ENCODE measurements at places on chromosomes 5 and 9. TPM values are rescaled to one million over a fixed set of nuclear protein-coding genes. Genes with fewer than 3 reads are reported as not detected.

Gene MZB1
- total RNA-seq: 0.20 TPM

Gene BSPRY
- 0.11 TPM for total RNA-seq

Gene RASGEF1C
- total RNA-seq: 0.23 TPM

Gene F12
- total RNA-seq: 21.1 TPM

Gene TNFSF15
- total RNA-seq: 0.07 TPM

Gene SPARC
- total RNA-seq: 15.7 TPM

Gene HAND1
- total RNA-seq: 0.34 TPM

Gene SNCAIP
- total RNA-seq: not detected

Gene SOHLH1
- total RNA-seq: not detected

Gene CCDC192
- not detected for total RNA-seq

Gene PDE6A
- total RNA-seq: 0.30 TPM

Gene HAVCR2
- total RNA-seq: 0.52 TPM

Gene OMD
- total RNA-seq: not detected

Gene FBLL1
- 0.07 TPM for total RNA-seq

Gene CNTFR
- total RNA-seq: 0.15 TPM

Gene PLGRKT
- 21.2 TPM for total RNA-seq

Gene CCDC69
- 1.5 TPM for total RNA-seq

Gene CAMLG
- total RNA-seq: 24.9 TPM

Gene SCGB3A2
- not detected for total RNA-seq

Gene UBAP2
- 53.8 TPM for total RNA-seq

Gene ENTPD2
- 3.1 TPM for total RNA-seq

Gene GARIN3
- not detected for total RNA-seq

Gene ARL14EPL
- 0.10 TPM for total RNA-seq

Gene TRPM3
- not detected for total RNA-seq

Gene DNAH5
- total RNA-seq: 2.0 TPM

Gene MED7
- total RNA-seq: 15.2 TPM

Gene BNC2
- 8.1 TPM for total RNA-seq

Gene PCDHA7
- 0.07 TPM for total RNA-seq

Gene PCDHGA10
- 0.02 TPM for total RNA-seq

Gene PCDHA10
- 0.02 TPM for total RNA-seq

Gene TMC1
- total RNA-seq: not detected

Gene CD74
- total RNA-seq: not detected

Gene CCNJL
- total RNA-seq: 11.3 TPM

Gene TLX3
- not detected for total RNA-seq

Gene TAL2
- 0.45 TPM for total RNA-seq

Gene QRFP
- total RNA-seq: not detected

Gene MYOT
- total RNA-seq: 0.21 TPM

Gene ESM1
- total RNA-seq: not detected

Gene REEP2
- total RNA-seq: 6.2 TPM

Gene OR13C5
- not detected for total RNA-seq

Gene GABRA1
- total RNA-seq: not detected

Gene SH3GL2
- 0.05 TPM for total RNA-seq

Gene EGFLAM
- 0.47 TPM for total RNA-seq

Gene SIGMAR1
- total RNA-seq: 158 TPM

Gene CTXN3
- not detected for total RNA-seq

Gene FBXW11
- 30.5 TPM for total RNA-seq

Gene AHRR
- total RNA-seq: 5.4 TPM

Gene CFAP90
- 0.72 TPM for total RNA-seq

Gene RLN1
- total RNA-seq: not detected

Gene ABLIM3
- total RNA-seq: 21.0 TPM

Gene GDF9
- 0.25 TPM for total RNA-seq

Gene CBY3
- total RNA-seq: not detected

Gene GHR
- total RNA-seq: 0.06 TPM

Gene SYK
- 0.02 TPM for total RNA-seq

All from A549 treated with dexamethasone at 1 μM for 4 hours (cell line).